ENCODE measurements at places on chromosomes 5 and 9. TPM values are rescaled to one million over a fixed set of nuclear protein-coding genes. Genes with fewer than 3 reads are reported as not detected.
A peak's percentile ranks its signal among the peaks of the same experiment; 100 is the strongest.

DNA sequence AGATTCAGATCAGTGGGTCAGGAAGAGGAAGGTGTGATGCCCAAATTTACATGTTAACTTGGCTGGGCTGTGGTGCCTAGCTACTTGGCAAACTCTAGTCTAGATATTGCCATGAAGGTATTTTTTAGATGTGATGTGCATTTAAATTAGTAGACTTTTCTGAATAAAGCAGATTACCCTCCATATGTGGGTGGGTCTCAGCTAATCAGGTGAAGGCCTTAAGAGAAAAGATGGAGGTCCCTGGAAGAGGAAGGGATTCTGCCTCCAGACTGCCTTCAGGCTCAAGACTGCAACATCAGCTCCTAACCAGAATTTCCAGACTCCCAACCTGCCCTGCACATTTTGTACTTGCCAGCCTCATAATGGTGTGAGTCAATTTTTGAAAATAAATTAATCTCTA, 115.8 kb downstream of the CEMIP2 start:
- no peak for DNase-seq

- DNase-seq: no peak
Measured at GRCh38 chr5:82356808-82357671, 78.9 kb upstream of the RPS23 start.

GRCh38 chr5:72137826-72138409, 30.6 kb downstream of the MAP1B start:
- DNase-seq: no peak

- no peak for DNase-seq
Measured at GRCh38 chr5:98111686-98112085, 661.8 kb upstream of the RGMB start.

GRCh38 chr9:9790216-9790872, 822.5 kb downstream of the PTPRD start:
- peak; percentile 61 for DNase-seq

DNA sequence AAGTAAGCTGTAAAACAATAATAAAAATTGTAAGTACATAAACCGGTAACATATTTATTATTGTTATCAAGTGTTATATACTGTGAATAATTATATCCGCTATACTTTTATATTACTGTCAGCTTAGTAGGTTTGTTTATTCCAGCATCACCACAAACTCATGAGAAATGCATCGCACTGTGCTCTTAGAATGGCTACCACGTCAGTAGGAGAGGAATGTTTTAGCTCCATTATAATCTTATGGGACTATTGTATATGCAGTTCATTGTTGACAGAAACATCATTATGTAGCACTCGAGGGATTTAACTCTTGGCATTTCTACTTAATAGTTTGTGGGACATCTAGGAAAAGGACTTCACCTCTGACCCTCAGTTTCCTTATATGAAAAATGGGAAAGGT, 16.4 kb downstream of the SLC12A2 start:
- DNase-seq: no peak

The HMGCS1 gene
- polyA plus RNA-seq: 129 TPM

DNA sequence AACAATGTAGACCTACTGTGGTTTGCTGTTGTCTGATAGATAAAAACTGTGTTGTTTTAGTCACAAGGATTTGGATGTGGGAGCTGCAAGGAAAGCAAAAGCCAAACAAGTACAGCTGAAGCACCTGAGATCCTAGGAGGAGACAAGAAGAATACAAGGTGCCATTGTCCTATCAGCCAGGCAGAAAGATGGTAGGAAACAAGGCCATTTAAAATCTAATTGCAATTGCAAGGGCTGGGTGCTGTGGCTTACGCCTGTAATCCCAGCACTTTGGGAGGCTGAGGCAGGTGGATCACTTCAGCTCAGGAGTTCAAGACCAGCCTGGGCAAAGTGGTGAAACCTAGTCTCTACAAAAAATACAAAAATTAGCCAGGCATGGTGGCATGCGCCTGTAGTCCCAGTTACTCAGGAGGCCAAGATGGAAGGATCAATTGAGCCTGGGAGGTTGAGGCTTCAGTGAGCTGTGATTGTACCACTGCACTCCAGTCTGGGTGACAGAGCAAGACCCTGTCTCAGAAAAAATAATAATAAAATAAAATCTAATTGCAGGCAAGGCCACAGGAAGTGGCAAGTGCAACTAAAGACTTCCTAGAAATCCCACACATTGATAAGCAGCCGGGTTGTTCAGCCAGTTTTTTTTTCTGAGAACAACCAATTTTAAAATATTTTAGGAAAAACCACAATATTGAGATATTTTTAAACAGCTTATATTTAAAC, 22.6 kb downstream of the DOCK8 start:
- DNase-seq: no peak

All from left kidney (tissue), 8 donors.